ENCODE measurements at places on chromosomes 5 and 9.

- no peak for DNase-seq
Observed at GRCh38 chr5:2169850-2170760, 287.4 kb upstream of the IRX4 start.

- no peak for DNase-seq
Observed at GRCh38 chr9:81113453-81114124, 575.8 kb downstream of the TLE1 start.

GRCh38 chr9:114124666-114125475 lies 25.8 kb upstream of the KIF12 start:
- no peak for DNase-seq

- no peak for DNase-seq
Observed at GRCh38 chr5:33659526-33660169, 218.9 kb downstream of the TARS1 start.

- no peak for DNase-seq
Observed at GRCh38 chr9:86359151-86359879, 5.1 kb upstream of the TUT7 start.

GRCh38 chr9:26413611-26414010 lies 479.0 kb downstream of the CAAP1 start:
- DNase-seq: no peak

DNA sequence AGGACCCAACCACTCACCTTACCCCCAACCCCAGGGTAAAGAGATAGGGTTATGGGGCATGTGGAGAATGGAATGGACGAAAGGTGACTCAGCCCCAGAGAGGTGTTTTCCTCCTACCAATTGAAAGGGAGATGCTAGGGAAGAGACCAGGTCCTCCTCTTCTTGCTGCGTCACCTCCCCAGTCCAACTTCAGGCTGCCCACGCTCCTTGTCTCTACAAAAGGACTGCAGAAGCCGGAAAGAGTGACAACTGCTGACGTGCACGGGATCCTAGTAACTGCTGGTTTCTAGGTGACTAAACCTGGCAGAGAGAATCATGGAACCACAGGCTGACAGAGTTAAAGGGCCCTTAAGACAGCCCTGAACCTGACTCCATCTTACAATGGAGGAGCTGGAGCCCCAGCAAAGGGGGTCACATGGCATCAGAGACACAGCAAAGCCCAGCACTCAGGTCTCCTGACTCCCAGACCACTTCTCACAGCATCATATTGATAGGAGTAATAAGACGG lies 2.2 kb downstream of the GPX3 start:
- peak; percentile 75 for DNase-seq

DNA sequence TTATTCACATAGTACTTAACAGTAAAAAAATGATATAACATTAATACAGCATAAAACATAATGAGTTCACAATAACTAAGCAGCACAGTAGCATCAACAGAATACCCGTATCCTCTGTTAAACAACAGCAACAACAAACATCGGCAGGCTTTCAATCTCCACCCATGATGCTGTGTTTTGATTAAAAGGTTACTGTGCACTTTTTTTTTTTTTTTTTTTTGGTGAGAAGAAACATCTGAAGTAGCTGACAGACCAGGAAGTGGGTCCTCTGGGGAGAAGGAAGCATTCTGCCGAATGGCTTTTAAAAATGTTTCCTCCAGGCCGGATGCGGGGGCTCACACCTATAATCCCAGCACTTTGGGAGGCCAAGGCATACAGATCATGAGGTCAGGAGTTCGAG lies 282.3 kb downstream of the EPB41L4A start:
- DNase-seq: no peak

DNA sequence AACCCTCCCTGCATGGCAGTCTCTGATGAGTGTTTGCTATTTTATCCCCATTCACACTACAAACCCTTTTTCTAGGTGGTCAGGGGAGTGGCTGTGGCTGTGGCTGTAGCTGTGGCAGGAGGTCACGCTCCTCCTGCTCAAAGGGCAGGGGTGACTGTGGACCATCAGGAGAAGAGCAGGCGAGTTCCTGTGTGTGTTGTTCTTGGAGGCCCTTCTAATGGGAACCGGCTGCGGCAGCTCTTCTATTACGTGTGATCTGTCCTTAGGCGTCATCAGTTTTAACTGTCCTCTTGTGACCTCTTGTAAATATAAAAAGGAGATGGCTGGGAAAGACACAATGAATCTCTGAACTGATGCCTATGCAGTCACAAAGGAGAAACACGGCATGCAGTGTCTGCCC lies 65.1 kb downstream of the ANKH start:
- DNase-seq: no peak

- DNase-seq: no peak
Observed at GRCh38 chr5:179464631-179465030, 85.7 kb upstream of the RUFY1 start.

GRCh38 chr5:116299746-116300640 lies 215.2 kb downstream of the COMMD10 start:
- no peak for DNase-seq

GRCh38 chr5:129917224-129917623 lies 13.0 kb downstream of the CHSY3 start:
- peak; percentile 25 for DNase-seq

GRCh38 chr5:163269624-163270023 lies 167.8 kb upstream of the CCNG1 start:
- DNase-seq: peak; percentile 16

- no peak for DNase-seq
Observed at GRCh38 chr9:93020771-93021670, 37.5 kb upstream of the SUSD3 start.

DNA sequence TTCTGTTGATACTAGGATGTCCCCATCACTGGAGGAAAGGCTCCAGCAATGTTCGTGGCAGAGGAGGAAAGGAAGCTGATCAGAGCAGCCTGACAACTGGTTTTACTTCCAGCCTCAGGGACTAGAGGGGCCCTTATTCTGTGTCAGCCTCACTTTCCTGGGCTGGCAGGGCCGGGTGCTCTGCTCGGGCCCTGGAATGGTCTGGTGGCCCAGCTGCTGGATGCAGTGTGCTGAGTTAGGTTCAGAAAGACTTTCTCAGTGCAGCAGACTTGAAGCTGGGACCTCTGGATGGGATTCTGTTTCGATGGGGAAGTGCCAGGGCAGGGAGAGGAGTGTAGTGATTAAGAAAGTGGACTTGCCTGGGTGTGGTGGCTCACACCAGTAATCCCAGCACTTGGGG lies 81.0 kb downstream of the MACROH2A1 start:
- no peak for DNase-seq

GRCh38 chr9:134340475-134341160 lies 14.4 kb downstream of the RXRA start:
- DNase-seq: no peak

GRCh38 chr5:81534441-81534840 lies 140.5 kb upstream of the ACOT12 start:
- DNase-seq: peak; percentile 32

- no peak for DNase-seq
Observed at GRCh38 chr5:72709341-72709740, 107.1 kb upstream of the TNPO1 start.

- no peak for DNase-seq
Observed at GRCh38 chr9:34256987-34257585, 72.0 kb downstream of the KIF24 start.

DNA sequence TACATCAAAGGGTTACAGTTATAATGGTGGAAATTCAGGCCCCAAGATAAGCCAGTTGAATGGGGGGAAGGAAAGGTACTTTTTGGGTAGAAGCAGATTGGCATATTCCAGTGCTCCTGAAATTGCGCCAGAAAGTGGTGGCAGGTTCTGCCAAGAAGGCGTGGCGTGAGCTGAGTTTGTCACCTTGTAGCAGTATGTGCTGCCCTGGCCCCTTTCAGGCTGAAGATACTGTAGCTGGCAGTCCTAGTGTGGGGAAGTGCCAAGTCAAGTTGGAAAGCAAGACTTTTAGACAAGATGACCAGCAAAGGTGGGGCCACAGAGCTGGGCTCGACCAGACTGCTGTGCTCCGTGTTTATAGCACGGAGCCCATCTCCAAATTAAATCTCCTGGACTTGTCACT lies 133.6 kb upstream of the GLRA1 start:
- no peak for DNase-seq

GRCh38 chr5:91556-92263 lies at the start of gene PLEKHG4B:
PLEKHG4B (plus strand) TSS chr5:92168; CDS start chr5:92232, 64 bp downstream.
- no peak for DNase-seq

GRCh38 chr9:77879437-77879943 lies 152.1 kb downstream of the GNAQ start:
- no peak for DNase-seq

DNA sequence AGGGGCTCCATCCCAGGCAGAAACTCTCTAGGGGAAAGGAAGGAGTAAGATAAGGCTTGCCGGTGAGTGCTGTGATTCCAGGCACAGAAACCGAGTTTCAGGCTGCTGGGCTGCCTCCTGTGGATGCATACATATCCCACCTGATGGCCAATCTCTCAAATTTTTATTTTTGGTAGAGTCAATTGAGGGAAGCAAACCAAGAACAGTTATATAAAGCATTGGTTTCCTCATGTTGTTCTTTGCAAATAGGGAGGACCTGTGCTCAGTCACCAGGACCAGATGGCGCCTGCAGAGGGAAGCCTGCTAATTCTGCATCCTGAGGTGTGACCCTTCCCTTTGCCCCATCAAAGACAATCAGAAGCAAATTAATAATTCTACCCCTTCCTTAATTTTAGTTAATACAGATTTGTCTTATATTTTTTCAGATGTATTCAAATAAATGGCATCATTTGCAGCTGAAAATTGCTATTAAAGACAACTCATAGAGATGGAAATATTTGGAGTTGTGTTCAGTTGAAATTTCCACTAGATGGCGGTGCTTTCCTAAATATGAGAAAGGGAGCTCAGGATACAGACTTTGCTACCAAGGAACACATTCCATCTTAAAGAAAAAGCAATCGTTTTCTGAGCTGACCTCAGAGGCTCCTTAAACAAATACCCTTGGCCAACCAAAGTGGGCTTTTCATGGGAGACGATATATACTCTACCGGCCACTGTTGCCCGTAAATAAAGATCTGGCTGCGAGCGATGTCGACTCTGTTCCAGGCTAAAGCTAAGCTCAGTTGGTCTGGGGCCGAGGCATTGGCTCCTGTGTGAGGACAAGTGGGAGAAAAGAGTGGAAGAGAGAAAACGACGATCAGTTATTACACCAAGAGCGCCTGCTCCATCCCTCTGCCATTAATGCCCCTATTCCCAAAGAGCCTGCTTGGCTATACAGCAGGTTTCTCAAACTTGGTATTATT lies 225.7 kb upstream of the KLF9 start:
- peak; percentile 54 for DNase-seq

DNA sequence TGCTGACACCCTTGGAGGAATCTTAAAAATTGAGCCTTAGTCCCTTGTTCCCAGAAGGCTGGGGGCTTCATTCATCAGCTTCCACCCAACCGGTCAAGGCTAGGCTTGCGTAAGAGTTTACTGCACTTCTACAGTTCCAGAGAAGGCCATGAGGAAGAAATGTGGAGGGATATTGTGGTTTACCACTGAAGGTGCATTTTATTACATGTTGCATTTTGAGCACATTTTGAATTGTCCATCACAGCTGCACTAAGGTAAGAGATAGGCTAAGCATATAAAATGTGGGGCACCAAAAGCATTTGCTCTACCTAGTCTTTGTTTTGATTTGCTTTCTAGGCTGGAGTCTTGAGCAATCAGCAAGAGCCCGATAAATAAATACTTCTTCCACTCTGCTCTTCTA lies 167.1 kb upstream of the PAPPA start:
- DNase-seq: peak; percentile 47

- DNase-seq: peak; percentile 69
Observed at GRCh38 chr9:90025816-90026215, 421.0 kb downstream of the GADD45G start.

DNA sequence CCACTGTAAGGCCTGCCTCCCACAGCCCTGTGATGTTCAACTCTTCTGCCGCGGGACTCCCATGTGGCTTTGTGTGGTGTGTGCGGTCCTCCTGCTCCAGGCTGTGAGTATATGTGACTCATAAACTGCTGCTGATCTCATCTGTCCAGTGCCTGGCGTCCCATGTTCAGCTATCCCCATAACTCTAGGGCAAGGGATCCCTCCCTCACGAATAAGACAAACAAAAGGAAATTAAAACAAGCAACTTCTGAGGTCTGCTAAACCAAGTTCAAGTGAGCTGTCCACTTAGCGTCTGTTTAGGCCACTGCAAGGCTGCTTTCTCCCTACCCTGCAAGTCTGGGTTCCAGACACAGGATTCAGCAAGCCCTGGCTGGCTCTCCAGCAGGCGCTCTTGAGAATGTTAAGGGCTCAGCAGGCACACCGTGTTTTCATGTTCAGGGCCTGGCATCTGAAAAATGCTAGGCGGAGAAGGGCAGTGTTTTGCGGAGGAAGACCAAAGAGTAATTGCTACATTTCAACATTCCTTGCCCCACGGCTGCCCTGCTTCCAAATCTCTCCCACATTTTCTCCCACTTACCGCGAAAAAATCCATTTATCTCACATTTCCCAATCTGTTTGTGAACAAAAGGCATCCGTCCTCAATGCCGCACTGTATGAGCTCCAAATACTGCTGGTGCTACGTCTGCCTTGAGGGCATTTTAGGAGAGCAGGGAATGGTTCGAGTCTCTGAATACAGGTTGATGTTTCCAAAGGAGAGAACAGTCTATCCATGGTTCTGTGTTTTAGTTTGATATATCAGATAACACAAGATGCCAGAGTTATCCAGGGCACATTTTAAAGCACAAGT lies 280.2 kb downstream of the SEMA5A start:
- DNase-seq: peak; percentile 71

- no peak for DNase-seq
Observed at GRCh38 chr9:36974731-36975130, 59.3 kb downstream of the PAX5 start.

DNA sequence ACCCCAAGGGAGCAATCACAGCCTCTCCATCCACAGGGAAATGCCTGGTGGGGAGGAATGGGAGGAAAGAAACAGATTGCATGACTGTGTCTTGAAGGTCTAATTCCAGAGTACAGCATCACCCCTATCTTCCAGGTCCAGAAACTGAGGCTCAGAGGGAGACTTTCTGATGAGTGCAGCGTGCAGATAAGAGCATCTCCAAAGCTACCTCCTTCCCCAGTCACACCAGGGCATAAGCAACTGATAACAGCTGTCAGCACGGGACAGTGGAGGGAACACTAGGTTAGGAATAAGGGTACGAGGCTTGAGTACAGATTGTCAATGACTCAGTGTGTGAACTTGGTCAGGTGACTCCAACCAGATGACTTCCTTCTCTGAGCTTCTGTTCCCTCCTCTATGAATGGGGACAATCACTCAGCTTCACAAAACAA lies 126.9 kb downstream of the KCNIP1 start:
- peak; percentile 22 for DNase-seq

DNA sequence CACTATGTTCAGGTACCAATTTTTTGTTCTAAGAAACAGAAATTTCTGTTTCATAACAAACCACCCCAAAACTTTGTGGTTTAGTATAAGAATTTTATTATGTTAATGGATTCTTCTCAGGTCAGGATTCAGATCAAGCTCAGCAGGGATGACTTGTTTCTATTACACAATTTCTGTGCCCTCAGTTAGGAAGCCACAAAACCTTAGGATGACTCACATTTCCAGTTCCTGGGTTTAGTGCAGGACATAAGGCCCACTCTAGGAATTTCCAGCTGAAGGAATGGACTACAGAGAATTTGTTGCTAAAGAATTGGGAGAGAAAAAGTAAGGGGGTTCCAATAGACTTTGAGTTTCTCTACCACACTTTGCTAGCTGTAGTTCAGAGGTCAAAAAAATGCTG lies 629.3 kb downstream of the ANXA1 start:
- peak; percentile 98 for DNase-seq

All from renal cortical epithelial cell (primary cell).